Stimulated activated CD8-positive, alpha-beta memory T cell treated with anti-CD3 and anti-CD28 coated beads, Interleukin-7, amount 100 ng/mL, for 48 hours (primary cell): ENCODE measurements at places on chromosomes 7 and 10.

GRCh38 chr10:13869295-13869664 lies 282.5 kb downstream of the PRPF18 start:
- no peak for DNase-seq

DNA sequence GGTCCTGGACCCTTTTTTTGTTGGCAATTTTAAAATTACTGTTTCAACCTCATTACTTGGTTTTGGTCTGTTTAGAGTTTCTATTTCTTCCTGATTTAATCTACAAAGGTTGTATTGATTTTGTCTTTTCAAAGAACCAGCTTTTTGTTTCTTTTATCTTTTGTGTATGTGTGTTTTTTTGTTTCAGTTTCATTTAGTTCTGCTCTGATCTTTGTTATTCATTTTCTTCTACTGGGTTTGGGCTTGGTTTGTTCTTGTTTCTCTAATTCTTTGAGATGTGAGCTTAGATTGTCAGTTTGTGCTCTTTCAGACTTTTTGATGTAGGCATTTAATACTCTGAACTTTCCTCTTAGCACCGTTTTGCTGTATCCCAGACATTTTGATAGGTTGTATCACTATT lies 8.5 kb upstream of the MRPS33 start:
- no peak for DNase-seq

- no peak for DNase-seq
Measured at GRCh38 chr10:49768731-49769130, 6.6 kb upstream of the OGDHL start.

GRCh38 chr7:134034652-134035051 lies 92.5 kb upstream of the LRGUK start:
- DNase-seq: no peak

DNA sequence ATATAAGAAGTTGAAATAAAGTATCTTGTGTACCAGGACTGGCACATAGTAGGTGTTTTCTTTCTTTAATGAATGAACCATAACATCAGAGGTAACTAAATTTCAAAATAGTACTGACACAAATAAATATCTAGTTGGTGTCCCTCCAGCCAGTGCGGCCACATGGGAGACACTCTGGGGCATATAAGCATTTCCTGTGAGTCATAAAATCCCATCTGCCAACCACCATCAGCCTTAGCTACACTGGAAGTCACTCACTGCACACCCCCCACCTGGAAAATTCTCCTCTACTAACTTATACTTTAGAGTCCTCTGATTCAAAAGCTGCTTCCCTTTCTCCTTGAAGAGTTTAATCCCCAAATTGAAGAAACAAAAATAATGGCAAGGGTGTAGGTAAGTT lies 32.5 kb downstream of the DYDC1 start:
- no peak for DNase-seq

DNA sequence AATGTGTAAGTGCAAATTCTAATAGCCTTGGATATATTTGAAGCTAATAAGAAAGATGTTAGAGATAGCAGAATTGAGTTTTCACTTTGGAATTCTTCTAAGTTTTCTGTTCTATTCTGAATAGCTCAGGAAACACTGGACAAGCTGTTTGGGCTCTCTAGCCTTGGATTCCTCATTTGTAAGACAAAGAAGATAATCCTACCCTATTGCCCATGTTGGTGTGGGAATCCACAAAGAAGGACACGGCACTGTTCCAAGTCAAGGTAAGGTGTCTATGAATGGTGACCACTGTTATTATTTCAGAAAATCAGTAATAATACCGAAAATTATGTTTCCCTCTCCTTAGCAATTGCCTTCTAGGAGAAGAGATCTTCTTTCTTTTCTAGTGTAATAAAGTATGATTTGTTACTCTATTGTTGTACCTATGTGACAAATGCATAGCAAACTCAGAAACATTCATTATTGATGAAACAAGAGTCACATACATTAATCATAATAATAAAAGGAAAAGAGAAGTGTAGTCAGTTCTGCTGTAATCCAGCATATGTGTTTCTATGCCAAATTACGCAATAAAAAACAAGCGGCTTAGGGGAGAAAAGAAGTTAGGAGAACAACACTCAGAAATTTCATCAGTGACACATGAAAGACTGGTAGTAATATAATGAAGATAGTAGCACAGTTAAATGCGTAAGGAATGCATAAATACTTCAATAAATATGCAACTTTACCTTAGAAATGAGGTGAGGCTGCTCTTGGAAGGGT lies 1012.3 kb upstream of the PHF14 start:
- no peak for DNase-seq

GRCh38 chr10:49579621-49580020 lies 30.5 kb upstream of the SLC18A3 start:
- no peak for DNase-seq

DNA sequence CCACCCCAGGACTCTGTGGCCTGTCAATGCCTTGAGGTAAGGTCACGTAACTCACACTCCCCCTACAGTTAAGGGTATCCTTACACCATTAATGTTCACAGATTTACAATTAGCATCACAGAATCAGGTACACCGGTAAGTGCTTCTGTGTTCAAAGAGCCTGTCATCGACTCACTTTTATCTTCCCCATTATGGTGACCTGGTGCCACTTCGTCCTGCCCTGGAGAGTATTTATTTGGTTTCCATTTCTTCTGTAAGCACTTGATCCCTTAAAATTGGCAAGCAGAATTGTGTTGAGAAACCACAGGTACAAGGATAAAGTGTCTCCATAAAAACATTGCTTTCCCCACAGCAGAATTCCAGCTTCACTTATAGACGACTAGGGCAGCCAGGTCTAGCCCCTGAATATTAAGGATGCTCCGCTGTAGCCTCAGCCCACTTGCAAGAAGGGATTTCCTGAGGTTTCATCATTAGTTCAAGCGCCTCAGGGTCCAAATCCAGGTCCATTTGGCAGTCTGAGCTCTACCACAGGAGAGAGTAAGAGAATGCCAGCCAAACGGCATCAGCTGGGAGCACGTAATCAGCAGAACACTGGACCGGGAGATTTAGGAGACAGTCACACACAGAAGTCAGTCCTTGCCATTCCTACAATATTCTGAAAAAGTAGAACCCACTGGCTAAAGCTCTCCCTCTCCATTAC lies 10.1 kb downstream of the ATXN7L1 start:
- DNase-seq: no peak

- no peak for DNase-seq
Measured at GRCh38 chr10:35335133-35336083, 901 bp upstream of the CCNY start.
